Retinal pigment epithelial cell (primary cell): ENCODE measurements at places on chromosomes 1 and 21.

- no peak for DNase-seq
Measured at GRCh38 chr1:227399152-227399730, 80.9 kb upstream of the CDC42BPA start.

GRCh38 chr1:2529784-2530512, at the start of gene HES5:
TSS of gene HES5 (minus strand) at chr1:2530263. CDS start at chr1:2530164, 99 bp downstream.
- DNase-seq: no peak

DNA sequence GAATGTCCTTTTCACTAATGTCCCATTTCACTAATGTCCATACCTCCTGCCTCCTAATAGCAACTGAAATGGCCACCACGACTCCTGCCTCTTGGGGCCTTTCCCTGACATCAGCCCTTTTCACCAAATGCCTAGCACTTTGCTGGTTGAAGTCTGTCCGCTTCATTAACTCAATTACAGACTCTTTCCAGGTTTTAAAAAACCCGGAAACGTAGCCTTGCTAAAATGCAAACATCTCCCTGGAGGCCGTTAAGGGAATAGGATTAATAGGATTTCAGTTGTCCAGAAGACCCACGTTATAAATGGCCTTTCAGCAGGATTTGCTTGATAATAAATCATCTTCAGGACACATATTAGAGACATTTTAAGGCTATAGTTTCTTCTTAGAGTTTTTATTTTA, 25.7 kb upstream of the ERO1B start:
- no peak for DNase-seq

GRCh38 chr1:156795787-156796186, 20.9 kb downstream of the SH2D2A start:
- DNase-seq: no peak

DNA sequence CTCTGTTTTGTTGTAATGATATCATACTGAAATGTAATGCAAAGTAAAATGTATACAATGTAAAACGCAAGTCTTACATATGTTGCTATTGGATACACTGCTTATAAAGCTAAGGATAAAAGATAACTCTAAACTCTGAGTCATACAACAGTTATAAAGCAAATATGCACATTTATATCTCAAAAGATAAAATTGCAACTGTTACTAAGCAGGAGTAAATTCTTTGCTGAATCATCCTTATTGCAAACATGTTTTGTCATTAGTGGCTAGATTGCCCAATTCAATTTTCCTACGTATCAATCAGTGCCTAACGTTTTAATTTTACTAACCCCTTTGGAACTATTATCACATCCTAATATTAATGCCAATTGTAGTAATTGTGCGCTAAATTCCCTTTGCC, 762.9 kb downstream of the LTN1 start:
- no peak for DNase-seq

DNA sequence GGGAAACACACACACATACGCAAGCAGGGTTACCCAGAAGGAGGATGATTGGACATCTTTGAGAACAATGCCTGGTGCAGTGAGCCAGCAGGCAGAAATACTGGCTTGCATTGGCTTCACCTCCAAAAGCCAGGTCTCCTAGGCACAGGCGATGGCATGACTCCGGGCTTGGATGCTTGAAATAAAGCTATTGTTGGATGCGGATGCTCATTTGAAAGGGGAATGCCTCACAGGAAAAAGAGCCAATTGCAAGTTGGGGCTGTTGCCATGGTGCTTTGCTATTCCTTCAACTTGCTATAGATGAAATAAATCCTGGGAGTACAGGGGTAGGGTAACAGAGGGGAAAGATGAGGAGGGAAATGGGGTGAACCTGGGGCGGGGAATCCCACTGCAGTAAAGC, 180.7 kb upstream of the SGIP1 start:
- no peak for DNase-seq

GRCh38 chr1:240031009-240031408, 60.7 kb upstream of the FMN2 start:
- DNase-seq: peak; percentile 83

DNA sequence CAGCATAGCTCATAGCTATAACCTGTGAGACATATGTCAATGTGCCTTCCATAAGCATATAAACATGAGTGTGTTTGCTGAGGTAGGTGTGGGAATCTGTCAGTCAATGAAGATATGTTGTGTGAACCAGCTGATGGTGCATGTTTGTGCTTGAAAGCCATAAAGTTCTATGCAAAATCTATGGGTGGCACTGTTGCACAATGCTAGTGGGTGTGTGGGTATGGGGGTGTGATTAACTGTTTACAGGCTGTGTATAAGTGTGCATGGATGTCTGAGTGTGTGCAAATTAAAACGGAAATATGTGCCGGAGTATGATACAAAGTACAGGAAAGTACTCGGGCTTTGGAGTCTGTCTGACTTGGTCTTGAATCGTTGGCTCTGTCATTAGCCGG, 1.0 kb upstream of the ATP2B4 start:
- no peak for DNase-seq

GRCh38 chr1:8597455-8597854, 220.0 kb downstream of the RERE start:
- no peak for DNase-seq

DNA sequence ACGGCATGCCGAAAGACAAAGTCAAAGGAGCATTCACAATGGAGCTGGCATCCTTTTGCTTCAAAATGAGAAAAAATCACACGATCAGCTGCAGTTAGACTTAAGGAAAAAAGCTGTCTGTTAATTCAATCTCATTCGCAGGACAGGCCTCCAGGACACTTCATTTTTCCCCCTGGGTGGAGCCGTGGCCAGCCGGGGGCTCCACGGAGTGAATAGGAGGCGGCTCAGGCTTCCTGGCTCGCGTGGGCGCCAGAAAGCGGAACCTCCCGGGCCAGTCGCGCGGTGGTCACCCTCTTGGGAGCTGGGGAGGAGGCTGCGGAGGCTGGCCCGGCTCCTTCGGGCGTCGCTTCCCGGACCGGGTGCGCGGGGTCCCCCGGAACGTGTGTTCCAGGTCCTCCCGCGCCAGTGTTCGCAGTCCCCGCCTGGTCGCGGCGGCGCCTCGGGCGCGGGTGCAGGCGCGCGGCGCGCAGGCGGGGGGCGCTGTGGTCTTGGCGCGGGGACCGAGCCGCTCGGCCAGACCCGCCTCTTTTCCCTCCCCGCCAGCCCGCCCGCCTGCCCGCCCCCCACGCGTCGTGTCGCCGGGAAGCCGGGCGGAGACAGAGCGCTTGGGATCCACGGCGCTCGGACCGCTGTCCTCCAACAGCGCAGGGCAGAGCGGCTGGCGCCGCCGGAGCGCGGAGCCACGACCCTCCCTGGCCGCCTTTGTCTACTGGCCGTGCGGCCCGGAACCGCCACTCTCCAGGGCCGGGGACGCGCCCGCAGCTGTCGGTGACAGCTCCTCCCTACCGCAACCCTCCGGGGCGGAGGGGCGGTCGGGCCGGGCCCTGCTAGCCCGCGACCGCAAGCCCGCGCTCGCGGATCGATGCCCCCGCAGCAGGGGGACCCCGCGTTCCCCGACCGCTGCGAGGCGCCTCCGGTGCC, at the start of gene RHOU:
RHOU (plus strand) TSS at position 599 of the 921 bp plus-strand sequence; CDS start at position 863, 264 bp downstream.
- DNase-seq: no peak

- DNase-seq: no peak
Measured at GRCh38 chr1:110087812-110088738, 17.6 kb upstream of the ALX3 start.

- DNase-seq: no peak
Measured at GRCh38 chr1:87840767-87841166, 512.1 kb downstream of the LMO4 start.

DNA sequence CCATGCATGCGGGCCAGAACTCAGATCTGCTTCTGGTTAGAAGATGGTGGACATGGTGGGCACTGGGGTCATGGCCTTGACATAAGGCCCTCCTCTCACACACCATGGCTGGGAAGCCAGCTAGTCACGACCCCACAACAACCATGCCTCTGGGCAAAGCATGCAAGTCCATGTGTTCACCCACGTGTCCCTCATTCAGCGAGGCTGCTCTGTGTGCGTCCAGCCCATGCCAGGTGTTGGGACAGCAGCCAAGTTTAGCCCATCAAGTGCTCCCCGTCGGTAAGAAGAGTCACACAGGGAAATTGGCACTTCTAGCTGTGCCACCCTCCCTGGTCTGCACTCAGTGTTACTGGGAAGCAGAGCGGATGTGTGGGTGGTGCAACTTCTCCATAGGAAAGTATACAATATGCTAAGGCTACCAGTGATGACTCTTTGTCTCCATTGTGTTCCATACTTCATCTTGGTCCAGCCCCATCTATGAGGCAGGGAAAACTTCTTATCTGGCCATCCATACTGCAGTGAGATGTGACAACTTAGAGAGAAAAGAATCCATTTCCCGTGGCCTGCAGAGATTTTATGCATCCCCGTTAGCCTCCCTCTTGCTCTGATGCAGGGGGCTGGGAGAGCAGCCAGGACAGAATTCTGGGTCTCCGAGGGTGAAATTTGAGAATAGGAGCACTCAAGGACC, 198.0 kb downstream of the GRIK3 start:
- no peak for DNase-seq

DNA sequence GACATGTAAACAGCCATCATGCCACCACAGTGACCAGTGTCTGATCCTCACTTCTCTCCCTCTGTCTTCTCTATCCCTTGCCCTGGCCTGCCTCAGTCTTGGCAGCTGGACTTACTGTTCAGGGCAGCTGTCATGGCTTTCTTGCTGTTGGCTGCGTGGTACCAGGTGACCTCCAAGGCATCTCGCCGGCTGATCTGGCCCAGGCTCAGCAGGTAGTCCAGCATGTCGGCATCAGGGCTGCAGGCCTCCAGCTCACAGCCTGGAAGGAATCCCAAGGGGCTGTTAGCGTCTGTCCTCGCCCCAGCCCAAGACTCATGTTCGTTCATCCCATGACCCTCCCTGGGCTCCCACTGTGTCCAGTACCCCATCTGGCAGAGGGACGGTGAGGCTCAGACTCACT, 3.6 kb downstream of the FAM151A start:
- no peak for DNase-seq

DNA sequence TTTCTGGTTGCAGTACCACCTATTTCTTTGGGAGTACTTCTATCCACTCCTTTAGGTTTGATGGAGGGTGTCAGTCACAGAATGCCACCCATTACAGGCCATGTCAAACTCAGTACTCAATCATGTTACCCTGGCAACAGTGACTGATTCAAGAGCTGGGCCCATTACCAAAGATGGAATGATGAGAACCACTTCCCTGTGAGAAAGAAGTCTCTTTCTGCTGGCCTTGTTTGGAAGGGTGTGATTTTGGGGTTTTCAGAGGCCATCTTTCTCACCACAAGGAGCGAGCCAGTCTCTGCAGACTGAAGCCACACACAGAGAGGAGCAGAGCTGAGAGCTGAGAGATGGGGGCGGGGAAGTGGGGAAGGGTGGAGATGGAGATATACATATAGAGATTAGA, 13.9 kb upstream of the STUM start:
- no peak for DNase-seq

DNA sequence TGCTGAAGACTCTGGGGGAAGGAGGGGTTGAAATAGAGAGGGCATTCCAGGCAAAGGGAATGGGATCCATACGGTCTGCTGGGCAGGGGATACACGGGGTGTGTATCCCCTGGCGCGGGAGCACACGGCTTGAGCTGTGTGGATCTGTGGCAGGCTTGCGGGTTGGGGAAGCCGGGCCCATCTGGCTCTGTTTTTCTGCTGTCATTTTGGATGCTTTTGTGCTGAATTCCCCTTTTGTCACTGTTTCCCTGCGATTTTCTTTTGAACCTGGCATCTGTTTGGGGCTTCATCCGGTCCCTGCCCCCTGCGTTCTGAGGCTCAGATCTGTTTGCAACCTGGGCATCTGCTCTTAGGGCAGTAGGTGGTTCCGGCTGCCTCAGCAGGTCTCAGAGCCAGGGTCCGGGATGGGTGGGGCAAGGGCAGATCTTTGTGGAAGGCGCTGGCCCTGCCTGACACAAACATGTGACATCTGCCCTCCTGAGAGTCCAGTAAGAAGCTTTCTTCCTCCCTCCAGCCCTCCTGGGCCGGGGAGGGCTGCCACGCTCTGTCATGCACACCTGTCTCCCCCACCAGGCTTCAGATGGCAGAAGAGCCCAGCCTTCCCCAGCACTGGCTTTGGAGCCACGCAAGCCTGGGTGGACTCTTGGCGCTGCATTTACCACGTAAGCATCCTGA, 84.0 kb downstream of the IGSF21 start:
- no peak for DNase-seq

GRCh38 chr1:89802051-89802450, 18.8 kb upstream of the LRRC8D start:
- no peak for DNase-seq

DNA sequence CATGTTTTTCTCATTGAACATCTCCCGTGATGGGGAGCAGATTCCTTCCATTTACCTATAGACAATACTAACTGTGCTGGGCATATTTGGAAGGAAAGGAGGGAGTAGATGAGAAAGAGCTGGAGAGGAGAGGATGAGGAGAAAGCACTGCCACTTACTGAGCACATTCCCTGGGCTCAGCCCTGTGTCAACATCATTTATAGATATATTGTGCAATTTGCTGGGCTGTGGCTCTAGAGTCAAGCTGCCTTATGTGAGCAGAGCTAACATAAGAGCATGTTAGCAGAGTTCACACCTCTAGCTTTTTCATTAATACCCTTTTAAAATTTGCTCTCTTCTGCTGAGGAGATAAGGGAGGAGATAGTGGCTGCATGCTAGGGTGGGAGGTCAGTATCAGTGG, 22.3 kb upstream of the CD53 start:
- DNase-seq: no peak

- DNase-seq: no peak
Measured at GRCh38 chr1:35886577-35887431, 3.8 kb downstream of the AGO1 start.

GRCh38 chr21:30408782-30409494, 13.1 kb downstream of the KRTAP13-1 start:
- no peak for DNase-seq
